ENCODE measurements at places on chromosomes 5 and 9. TPM values are rescaled to one million over a fixed set of nuclear protein-coding genes. Genes with fewer than 3 reads are reported as not detected.

GRCh38 chr9:101022704-101023103, 5.8 kb upstream of the PLPPR1 start:
- no peak for DNase-seq

GRCh38 chr5:140631831-140632365, 1.1 kb downstream of the CD14 start:
- DNase-seq, result no peak

DNA sequence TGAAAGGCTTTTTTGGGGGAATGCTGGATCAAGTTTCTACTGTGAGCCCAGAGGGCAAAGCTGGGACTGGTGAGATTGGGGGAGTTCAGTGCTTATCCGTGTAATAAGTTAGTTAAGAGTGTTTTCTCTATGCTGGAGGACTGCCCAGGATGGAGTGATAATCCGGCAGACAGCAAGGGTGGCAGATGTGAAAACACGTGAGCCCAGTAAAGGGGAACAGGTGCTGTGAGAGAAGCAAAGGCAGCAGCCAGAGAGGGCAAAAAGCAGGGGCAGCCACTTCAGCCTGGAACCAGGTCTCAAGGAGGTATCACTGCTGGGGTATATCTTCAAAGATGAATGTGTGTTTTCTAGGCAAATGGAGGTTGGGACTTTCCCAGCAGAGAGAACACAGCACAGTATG, 53.9 kb downstream of the GALNT10 start:
- DNase-seq, result no peak

DNA sequence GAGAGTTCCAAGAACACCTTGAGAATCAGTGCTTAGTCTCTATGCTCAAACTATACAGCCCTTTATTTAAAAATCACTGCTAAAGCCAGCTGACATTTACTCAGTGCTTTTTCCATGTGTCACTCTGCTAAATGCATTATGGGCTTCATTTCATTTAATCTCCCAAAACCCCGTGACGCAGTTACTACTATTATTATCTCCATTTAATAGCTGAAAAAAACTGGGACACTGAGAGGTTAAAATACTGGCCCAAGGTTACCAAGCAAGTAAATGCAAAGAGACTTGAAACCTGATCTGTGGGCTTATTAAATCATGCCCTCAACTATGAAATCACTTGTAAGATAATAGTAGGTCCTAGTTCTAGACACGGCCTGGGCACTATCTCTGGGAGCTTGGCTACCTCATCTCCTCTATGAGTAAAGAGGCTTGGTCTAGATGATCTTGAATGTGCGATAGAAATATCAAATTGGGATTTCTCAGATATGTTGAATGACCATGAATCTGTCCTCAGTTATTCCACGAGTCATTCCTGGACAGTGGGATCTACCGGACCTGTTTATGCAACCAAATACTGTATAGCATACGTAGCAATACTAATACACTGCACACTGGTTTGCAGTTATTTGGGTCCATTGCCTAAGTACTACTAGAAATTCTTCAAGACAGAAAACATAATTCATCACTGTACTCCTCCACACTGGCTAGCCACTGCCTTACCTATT, 32.3 kb downstream of the MARCHF11 start:
- DNase-seq, result no peak

GRCh38 chr9:128828719-128829452, 708 bp downstream of the SPOUT1 start:
- no peak for DNase-seq

- DNase-seq, result no peak
Observed at GRCh38 chr5:132411304-132412013, 41.9 kb downstream of the SLC22A5 start.

GRCh38 chr5:16238018-16238417, 58.4 kb upstream of the MARCHF11 start:
- DNase-seq, result no peak

ESM1 gene
- not detected for total RNA-seq

PCDHB2 gene
- total RNA-seq, result 12.8 TPM

MAST4 gene
- total RNA-seq, result 1.8 TPM

All from Panc1 (cell line).